ENCODE measurements at places on chromosomes 5 and 9. TPM values are rescaled to one million over a fixed set of nuclear protein-coding genes. Genes with fewer than 3 reads are reported as not detected.

- H3K27ac ChIP-seq: no peak overlapping the region
- no peak overlapping the region for H3K4me3 ChIP-seq
- H3K4me1 ChIP-seq: no peaks in the 10 kb centered on the region
- no peaks in the 10 kb centered on the region for H3K27me3 ChIP-seq
- DNase-seq: no peak
These were observed 102.1 kb downstream of the LURAP1L start for GRCh38 chr9:12876872-12877271.

Gene PIP5KL1
- total RNA-seq: 1.4 TPM

Gene SPOUT1
- total RNA-seq: 127 TPM

DNA sequence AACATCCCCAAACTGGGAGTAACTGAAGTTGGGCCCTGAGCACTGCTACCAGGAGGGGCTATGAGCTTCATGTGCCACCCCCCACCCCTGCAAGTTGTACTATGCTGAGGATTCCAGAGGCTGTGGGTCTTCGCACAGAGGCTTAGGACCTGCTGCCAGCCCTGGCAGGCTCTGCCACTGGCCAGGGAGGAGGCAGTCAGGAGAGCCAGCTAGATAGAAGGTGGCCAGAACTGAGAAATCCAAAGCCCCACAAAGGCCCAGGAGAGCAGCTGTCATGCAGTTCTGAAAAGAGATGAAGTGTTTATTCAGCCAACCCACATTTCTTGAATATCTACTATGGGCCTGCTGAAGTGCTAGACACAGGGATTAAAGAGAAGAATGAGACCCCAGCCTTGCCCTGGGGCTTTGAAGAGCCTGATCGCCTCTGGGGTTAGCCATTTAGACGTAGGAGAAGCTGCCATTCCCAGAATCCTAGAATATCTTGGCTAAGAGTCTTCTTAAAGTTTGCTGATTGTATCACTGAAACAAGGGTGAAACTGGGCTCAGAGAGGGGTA lies 1.4 kb downstream of the ALAD start:
- no peaks in the 10 kb centered on the region for H3K27me3 ChIP-seq
- H3K4me1 ChIP-seq: peaks cover 20% of the 10 kb centered on the region
- H3K27ac ChIP-seq: no peak overlapping the region

Gene STPG3
- total RNA-seq: 0.48 TPM

Gene DCP2
- 84.1 TPM for total RNA-seq
